ENCODE measurements at places on chromosomes 1 and 21.

GRCh38 chr1:36771240-36771639 lies 263.1 kb downstream of the GRIK3 start:
- no peak for DNase-seq

- DNase-seq = no peak
Observed at GRCh38 chr1:207814469-207814868, 62.6 kb downstream of the CD46 start.

DNA sequence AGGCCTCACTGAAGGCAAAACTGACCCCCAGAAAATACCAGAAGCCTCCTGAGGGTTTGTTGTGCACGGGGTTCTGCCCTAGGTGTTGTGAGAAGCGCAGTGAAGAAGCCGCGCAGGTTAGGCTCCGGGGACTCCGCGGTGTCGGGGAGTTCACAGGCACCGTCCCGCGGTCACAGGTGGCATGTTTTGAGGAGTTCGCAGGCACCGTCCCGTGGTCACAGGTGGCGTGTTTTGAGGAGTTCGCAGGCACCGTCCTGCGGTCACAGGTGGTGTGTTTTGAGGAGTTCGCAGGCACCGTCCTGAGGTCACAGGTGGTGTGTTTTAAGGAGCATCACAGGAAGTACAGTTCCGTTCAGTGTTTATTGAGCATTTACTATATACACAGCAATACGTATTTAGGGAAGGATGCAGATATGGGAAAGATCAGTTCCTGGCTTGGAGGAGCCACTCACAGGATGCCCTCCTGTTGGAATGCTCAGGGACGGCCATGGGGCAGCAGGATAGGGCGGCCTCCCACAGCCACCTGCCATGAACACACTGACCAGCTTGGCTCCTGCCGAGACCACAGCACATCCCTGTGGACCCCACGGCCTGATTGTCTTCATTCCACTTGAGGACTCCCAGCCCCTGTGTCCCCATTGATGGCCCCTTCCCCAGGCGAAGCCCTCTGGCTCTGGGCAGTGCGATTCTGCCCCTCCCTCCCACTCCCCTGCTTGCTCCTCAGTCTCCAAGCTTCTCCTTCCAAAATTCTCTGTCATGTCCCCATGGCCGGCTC lies 86.0 kb upstream of the VAMP3 start:
- DNase-seq = no peak

GRCh38 chr1:55988963-55989452 lies 590.4 kb downstream of the PLPP3 start:
- DNase-seq = no peak

GRCh38 chr1:174044418-174045222 lies 22.5 kb upstream of the RC3H1 start:
- DNase-seq = no peak

GRCh38 chr1:11729498-11730428 lies 6.2 kb upstream of the AGTRAP start:
- peak; percentile 19 for DNase-seq

DNA sequence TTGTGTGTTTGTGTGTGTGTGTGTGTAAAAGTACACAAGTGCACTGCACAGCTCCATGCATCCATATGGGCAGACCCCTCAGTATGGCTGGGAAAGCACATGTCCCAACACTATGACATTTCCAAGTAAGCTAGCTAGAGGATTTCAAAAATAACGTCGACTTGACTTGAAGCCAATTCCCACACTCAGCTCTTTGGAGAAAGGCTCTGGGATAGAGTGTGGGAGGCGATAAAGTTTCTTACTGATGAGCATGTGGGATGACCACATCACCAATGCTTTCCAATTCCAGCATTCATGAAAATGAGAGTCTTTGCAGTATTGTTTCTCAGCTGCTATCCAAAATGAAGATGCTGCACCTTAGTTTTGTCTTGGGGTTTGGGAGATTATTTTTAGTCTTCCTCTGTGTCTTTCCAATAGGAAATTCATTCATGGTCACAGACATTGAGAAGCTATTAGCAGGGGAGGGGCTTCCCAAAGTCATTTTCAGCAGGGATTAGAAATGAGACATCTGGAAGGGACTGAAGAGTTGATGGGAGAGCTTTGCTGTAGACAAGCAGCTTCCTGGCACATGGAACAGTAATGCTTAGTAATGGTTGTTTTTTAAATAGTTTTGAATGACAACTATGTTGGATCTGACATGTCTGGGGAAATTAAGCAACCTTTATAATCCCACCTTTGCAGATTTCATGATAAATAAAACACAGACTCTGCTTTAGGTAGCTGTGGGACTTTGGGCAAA lies 143.5 kb downstream of the ASTN1 start:
- DNase-seq = no peak

GRCh38 chr1:22190731-22191130 lies 47.8 kb upstream of the WNT4 start:
- DNase-seq = no peak

DNA sequence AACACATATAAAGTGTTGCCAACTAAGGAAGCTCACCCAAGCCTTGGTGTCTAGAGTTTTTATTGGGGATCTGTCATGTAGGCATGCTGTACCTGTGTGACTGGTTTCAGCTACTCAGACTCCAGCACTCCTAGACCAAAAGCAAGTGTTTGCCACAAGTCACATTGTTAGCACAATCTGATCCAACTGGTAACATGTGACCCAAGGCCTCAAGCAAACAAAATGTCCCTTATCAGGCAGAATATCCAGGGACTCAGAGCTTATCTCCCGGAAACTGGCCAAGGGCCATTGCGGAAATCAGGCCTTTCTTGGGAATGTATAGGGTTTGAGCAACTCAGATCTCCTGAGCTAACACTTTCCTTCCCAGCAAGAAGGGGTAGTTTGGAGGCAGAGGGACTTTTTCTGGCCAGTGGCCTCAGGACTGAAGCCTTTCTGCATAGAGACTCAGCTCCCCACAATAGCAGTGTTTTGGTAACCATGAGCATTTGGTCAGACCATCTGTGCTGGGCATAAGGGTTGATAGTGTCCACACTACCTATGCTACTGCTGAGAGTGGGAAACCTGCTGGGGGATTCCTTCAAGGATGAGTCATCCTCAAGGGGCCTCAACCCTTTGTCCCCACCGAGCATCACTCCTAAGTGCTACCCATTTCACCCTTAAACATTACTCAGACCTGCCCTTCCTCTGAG lies 29.6 kb downstream of the NHLH2 start:
- DNase-seq = no peak

- DNase-seq = no peak
Observed at GRCh38 chr1:201904579-201904978, 15.9 kb downstream of the SHISA4 start.

- no peak for DNase-seq
Observed at GRCh38 chr1:32962248-32962896, 2.2 kb downstream of the RNF19B start.

GRCh38 chr21:33443194-33443593 lies 36.6 kb downstream of the TMEM50B start:
- no peak for DNase-seq

GRCh38 chr1:101154547-101154946 lies 82.3 kb upstream of the S1PR1 start:
- DNase-seq = no peak

DNA sequence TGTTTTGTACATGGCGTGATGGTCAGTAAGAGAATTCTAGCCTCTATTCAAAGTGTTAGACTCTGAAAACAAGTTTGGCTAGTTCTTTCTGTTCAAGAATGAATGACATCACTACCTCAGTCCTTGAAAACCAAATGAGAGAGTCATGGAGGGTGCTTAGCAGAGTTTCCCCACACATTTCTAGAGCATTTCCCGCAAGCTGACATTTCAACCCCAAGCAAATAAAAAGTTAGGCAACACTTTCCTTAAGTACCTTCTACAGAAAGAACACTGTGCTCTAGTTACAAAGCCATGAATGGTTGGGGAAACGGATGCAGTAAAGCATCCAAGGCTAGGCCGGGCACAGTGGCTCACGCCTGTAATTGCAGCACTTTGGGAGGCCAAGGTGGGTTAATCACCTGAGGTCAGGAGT lies 47.9 kb upstream of the SLC44A3 start:
- DNase-seq = no peak

DNA sequence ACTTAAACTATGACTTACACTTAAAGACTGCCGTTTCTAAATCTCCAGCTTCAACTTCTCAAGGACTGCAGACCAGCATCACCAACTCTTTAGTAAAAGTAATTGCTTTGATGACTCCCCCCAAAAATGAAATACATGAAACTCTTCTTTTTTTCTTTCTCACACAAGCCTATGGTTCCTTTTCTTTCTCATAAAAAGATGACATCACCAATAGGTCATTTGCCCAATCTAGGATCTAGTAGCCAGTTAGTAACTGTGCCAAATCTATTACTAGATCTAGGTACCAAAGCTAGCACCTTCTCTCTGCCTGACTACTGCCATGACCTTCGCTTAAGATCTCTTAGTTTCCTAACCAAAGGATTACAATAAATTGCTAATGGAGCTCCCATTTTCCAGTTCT lies 1266.0 kb upstream of the ADGRL4 start:
- no peak for DNase-seq

DNA sequence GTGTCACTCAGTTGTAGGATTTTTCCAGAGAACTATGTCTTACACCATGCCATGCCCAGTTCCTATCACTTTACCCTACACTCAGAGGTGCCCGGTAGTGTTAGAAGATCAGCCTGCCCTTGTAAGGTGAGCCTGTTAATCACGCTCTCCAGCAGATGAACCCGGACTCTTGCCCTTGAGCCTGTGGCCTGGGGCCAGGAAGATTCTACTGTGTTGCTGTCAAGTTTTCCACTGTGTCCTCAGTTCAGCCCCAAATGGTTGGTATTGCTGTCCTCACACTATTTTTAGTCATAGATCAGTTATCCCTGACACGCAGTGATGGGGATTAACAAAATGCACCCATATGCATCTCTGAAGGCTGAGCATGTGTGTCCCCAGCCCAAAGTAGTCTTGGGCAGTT lies 105.0 kb upstream of the SPAG17 start:
- no peak for DNase-seq

- DNase-seq = no peak
Observed at GRCh38 chr1:41955461-41956159, 36.9 kb upstream of the HIVEP3 start.

DNA sequence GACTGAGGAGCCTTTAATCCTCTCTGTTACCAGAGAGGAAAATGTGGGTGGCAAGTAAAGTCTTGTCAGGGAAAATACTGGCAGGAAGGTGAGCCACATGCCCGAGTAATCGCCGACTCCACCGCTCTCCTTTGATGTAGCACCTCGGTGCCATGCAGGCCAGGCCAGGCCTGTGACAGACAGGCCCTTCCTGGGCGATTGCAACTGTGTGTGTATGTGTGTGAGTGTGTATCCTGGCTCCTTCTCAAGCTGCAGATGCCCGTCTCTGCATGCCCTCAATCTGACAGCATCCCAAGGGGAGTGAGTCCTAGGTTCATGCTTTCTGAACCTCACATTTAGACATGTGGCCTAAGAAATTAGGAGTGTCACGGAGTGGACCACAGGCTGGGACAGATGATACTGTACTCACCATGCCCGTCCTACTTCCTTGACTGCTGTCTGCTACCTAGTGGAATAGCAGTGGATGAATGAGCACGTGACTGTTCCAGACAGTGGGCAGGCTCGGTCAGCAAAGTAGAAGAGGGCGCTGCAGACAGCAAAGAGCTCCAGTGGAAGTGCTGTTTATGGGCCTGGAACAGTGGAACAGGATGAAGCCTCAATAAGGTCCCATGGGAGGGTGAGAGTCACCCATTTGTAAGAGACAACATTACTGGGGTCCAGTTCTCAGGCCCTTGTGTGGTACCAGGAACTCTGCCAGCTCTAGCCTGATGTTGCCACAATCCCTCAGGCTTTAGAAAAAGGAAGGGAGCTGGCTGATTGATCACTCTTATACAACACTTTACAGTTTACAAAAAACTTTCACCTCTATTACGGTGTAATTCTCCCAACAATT lies 25.3 kb downstream of the SERTAD4 start:
- peak; percentile 30 for DNase-seq

DNA sequence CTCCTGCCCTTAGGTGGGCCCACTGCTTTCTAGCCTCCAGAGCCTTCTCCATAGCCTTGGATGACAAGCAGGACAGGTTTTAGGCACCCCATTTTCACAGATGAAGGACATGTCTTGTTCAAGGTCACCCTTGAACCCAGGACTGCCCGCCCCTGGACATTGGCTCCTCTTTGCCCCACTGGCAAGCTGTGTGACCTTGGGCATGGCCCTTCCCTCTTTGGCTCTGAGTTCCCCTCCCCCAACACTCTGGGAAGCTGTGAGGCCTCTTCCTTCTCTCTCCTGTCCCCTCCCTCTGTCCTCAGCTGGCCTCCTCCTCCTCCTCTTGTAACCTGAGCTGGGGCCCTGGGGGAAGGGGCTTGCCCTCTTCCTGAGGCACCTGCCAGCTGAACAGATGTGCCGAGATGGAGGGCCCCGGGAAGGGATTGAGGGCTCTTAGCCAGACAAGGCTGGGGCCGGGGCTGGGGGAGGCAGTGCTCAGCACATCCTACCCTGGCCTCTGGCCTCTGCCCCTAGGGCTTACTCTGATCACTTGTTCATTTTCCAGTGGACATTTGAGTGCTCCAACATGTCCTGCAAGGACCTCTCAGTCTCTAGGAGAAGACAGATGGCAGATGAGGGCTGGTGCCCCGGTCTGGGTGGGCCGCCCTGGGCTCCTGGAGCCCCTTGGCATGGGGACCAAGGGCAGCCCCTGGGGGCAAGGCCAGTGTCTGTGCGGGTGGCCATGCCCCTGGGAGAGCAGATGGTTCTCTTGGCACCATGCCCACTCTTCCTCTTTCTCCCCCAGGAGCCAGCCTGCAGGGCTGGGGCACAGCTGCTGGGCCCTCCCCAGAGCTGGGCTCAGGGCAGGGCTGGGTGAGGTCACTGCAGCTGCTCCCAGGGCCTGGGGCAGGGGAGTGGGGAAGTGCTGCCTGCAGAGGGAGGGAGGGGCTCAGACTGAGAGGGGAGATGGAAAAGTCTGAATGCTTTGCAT lies 10.7 kb downstream of the FOXO6 start:
- peak; percentile 77 for DNase-seq

- DNase-seq = no peak
Observed at GRCh38 chr1:81453367-81453703, 347.4 kb upstream of the ADGRL2 start.

GRCh38 chr21:33412832-33413519 lies 9.8 kb downstream of the IFNGR2 start:
- DNase-seq = no peak

DNA sequence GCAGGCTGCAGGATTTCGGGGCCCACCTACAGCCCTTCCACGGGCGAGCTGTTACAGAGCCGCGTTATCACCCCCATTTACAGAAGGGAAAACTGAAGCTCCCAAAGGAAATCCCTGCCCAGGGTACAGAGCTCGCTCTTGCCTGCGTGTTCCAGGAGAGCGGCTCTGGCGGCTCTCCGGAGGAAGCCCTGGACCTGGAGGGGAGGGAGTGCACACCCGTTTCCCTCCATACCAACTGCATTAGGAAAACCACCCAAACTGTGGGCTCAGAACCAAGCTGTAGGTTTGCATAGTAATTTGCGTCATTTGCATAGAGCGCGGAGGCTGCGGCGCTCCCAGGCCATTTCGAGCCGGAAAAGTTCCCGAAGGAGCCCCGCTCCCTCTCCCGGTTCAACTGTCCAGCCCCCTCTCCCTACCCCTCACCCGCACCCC lies 24.7 kb upstream of the ADGRB2 start:
- peak; percentile 65 for DNase-seq

- no peak for DNase-seq
Observed at GRCh38 chr1:228493141-228494043, 6.2 kb downstream of the RNF187 start.

Data from pons (tissue), 1 donor.